ENCODE measurements at places on chromosomes 11 and 22.

GRCh38 chr22:25406510-25407210 is 157.8 kb upstream of the GRK3 start:
- no peak for DNase-seq

DNA sequence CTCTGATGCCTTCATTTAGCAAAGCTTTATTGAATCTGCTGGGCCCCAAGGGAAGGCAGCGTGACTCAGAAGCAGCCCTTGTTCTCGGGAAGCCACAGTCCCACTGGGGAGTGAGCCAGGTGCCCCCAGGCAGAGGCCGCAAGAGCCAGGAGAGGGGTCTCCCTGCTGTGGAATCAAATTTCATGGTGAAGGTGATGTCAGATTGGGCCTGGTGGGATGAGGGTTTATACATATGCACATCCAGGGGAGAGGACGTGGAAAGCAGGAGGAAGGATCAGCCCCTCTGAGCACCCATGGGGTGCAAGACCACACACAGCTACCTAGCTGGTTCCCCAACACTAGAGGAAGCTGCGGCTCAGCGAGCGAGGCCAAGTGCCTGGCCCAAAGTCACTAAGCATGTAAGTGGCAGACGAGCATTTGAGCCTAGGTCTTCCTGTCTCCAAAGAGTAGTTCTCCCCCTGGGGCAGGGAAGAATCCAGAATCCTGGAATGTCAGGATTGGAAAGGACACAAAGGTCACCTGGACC is 2.0 kb downstream of the SYNGR1 start:
- DNase-seq, result peak; percentile 49

GRCh38 chr11:26947379-26947844 is 46.5 kb upstream of the FIBIN start:
- peak; percentile 100 for DNase-seq

- DNase-seq, result peak; percentile 25
These were observed 760 bp downstream of the ZNRF3 start for GRCh38 chr22:28883917-28884746.

GRCh38 chr11:61817471-61818202 is 834 bp upstream of the FADS1 start:
- DNase-seq, result no peak

- DNase-seq, result peak; percentile 27
These were observed 944 bp downstream of the C11orf86 start for GRCh38 chr11:66976028-66976467.

GRCh38 chr11:16184588-16184987 is 171.8 kb downstream of the SOX6 start:
- DNase-seq, result peak; percentile 78

DNA sequence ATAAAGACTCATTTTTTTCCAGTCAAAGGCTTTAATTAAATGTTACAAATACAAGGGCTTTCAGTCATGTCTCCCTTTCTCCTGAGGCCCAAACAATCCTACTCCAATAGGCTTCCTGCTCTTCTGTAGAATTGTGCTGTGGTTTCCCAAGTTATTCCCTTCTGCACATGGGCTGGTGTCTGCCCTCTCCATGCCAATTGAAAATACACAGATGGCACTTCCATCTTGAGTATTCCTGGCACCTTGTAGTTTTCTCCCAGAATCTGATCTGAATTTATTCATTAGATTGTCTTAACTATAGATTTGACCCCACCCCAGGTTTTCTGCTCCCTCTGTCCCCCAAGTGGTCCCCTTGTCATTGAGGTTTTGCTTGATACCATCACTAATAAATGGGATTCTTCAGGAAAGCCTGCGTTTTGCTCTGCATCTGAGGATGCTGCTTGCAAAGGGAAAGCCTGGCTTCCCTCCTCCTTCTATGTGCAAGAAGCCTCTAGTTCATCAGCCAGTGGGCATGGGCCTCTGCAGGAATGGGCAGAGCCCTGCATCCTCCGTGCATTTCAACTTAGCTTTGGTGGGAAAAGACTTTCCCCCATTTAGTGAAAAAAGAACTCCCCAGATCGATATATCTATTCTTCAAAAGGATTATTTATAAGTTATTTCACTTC is 926.7 kb downstream of the NTM start:
- DNase-seq, result no peak

DNA sequence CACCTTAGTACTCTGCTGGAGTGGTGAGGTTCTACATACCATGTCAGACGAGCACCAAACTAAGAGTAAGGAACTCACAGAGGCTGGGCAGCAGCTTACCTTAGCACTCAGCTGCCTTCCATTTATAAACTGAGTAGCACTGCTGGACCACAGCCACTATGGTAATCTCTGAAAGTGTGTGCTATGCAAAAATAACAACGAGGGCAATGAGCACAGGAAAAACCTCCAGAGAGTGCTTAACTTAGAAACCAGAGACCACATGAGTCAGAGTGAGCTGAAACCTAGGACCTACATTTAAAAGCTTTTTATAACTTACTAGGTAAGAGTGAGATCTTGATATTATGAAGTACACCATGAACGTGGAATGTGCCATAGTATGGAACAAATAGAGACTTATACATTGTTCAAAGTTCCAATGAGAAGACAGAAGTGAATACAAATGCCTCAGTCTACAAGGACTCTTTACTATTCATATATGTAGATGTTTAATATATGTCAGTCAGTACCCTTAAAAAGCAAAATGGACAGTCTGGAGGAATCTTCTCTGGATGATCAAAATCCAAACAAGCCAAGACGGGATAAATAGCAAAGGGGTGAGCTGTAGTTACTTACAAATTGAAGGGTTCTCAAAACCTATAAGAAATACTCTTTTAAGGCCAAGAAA is 17.2 kb upstream of the CD59 start:
- DNase-seq, result peak; percentile 36

DNA sequence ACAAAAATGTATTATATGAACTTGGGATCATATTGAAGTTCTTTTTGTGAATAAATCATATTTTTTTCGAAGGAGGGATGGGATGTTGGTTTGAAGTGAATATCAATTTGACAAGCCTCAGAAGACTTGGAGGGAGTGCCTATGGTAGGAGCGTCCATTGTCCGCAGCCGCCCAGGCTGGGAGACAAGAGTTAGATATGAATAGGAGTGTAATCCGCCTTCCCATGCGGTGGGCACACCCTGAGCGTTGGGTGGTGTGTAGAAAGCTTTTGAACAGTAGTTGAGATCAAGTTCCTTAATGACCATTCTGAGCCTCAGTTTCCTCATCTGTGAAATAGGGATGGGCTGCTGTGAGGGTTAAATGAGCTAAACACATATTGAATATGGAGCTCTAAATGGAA is 7.0 kb downstream of the CD82 start:
- no peak for DNase-seq

DNA sequence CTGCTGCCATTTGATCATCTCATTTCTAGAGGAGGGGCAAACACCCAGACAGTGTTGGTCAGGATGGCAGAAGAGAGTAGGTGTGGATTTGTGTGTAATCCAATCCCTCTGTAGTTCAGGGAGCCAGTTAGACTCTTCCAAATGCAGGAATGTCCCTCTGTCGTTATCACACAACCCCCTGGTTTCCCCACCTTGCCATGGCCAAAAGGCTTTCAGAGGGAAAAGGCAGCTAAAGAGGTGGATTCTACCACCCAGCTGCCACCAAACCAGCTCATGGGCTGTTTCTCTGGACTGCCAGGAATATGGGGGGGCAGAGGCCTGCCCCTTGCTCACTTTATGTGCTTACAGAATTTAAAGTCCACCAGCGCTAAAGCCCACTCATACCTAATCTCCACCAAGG is 18.1 kb downstream of the TSKU start:
- DNase-seq, result no peak

- DNase-seq, result no peak
These were observed 34.8 kb downstream of the SLC22A9 start for GRCh38 chr11:63404161-63404935.

- peak; percentile 98 for DNase-seq
These were observed 13.5 kb upstream of the B4GALNT4 start for GRCh38 chr11:355581-356458.

GRCh38 chr22:41444360-41445128 is 2.1 kb downstream of the TOB2 start:
- peak; percentile 98 for DNase-seq

DNA sequence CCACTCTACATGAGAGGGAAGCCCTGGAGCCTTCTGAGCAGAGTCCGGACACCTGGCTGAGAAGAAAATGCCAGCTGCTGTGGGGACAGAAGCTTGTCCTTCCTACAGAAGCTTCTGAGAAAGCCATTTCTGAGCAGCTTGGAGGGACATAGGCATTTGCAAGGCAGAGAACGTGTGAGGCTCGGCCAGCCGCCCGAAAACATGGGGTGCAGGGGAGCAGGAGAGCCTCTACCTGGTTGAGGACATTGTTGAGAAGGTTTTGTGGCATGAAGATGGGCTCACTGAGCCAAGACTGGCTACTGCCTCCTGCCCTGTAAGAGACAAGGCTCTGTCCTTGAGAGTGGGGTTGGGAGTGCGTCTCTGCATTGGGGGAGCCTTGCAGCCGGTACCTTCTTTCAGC is 25.3 kb downstream of the SAMM50 start:
- DNase-seq, result no peak

DNA sequence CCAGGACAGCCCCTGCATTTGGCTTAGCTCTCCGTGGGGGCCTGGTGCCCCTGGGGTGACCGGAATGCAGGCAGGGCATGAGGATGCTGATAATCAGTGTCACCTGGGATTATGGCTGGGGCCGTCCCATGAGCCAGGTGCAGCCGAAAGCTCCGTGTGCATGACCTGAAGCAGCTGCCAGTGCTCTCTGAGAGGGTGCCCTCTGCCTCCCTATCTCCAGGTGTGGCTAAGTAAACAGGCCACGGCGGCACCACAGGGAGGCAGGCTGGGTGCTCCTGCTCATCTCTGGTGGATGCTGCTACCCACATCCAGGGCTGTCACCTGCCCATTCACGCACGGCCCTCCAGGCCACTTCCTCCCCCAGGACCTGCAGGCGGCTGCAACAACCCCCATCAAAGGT is 29.8 kb downstream of the DUSP8 start:
- DNase-seq, result no peak

GRCh38 chr22:46672731-46673130 is 52.5 kb downstream of the GRAMD4 start:
- DNase-seq, result no peak

DNA sequence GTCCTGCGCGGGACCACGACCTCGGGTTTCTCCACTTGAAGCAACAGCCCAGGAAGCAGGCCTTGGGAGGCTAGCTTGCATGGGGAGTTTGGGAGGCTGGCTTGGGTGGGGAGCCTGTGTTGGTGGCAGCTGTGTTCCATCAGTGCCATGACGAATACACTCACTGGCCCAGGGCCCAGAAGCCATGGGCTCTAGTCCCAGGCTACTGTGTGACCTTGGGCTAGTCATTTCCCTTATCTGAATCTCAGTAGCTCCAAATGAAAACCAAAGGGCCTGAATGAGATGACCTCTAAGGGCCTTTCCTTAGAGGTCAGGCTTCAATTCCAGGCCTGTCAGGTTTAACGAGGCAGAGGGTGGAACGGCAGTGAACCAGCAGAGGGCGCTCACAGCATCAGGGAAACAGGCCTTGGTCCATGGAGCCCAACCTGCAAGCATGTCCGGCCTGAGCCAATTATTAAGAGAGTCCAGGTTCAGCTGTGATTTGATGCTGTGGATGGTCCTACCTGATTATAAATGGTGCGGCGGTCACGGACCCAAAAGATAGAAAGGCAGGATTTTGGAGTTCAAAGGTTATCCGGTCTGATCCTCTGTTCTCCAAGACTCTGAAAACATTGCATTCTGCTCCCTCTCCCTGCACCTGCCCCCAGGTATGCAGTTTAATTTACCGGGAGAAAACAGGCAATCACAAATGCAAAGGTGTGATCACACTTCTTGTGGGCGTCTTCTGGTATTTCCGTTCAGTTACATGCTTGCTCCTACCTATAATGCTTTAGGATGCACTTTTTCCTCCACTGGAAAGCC is 15.9 kb downstream of the PTPN5 start:
- peak; percentile 53 for DNase-seq

GRCh38 chr11:127334466-127334865 is 333.9 kb upstream of the KIRREL3 start:
- no peak for DNase-seq

- no peak for DNase-seq
These were observed 37.1 kb upstream of the OLFML1 start for GRCh38 chr11:7448201-7448600.

DNA sequence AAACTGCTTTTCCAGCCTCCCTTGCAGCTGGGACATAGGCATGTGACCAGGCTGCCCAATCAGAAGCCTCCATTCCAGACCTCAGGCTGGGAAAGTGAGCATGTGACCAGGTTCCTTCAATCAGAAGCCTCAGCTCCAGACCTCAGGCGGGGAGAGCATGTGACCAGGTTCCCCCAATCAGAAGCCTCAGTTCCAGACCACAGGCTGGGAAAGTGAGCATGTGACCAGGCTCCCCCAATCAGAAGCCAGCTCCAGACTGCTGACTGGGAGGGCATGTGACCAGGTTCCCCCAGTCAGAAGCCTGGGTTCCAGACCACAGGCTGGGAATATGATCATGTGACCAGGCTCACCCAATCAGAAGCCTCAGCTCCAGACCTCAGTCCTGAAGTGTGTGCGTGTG is 11.7 kb upstream of the IL2RB start:
- DNase-seq, result no peak

DNA sequence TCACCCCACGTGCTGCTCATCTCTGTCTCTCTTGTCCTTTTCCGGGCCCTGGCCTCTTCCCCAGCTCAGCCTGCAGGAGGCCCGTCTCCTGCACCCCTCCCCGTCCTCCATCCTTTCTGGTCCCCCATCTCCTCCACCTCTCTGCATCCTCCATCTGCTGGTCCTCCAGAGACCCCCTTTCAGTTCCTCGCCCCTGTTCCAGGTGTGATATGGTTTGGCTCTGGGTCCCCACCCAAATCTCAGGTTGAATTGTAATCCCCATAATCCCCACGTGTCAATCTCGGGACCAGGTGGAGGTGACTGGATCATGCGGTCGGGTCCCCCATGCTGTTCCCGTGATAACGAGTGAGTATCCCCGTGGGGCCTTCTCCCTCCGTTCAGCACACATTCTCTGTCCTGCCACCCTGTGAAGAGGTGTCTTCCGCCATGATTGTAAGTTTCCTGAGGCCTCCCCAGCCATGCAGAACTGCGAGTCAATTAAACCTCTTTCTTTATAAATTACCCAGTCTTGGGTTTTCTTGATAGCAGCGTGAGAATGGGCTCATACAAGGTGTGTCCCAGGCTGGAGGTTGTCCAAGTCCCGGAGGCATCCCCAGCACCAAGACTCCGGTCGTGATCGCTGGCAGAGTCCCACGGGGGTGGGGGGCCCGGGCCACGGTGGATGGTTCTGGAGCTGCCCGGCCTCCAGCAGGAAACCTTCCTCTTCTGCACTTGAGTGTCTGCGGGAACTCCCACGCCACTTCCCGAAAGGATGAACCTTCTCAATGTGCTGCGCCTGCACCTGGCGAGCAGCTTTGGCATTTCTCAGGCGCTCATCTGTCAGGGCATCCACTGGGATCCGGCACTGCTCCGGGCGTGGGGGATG is 29.0 kb upstream of the TOLLIP start:
- DNase-seq, result no peak

DNA sequence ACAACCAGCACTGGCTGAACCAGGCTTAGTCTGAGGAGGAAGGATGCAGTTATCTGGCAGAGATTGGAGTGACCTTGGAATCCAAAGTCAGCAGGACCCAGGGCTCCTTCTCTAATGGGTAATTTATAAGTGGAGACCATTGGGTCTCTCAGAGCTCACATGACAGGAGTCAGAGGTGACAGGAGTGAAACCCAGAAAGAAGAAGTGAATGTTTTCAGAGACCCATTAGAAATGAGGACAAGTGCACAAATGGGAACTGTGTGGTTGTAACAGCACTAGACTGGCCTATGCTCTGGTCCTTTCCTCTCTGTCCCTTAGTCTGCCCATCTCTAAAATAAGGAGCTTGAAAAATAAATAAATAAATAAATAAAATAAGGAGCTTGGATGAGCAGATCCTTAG is 107.4 kb downstream of the SERGEF start:
- DNase-seq, result no peak

GRCh38 chr11:115409116-115409670 is 95.0 kb downstream of the CADM1 start:
- no peak for DNase-seq
